BJ (cell line): ENCODE measurements at places on chromosomes 1 and 21.

DNA sequence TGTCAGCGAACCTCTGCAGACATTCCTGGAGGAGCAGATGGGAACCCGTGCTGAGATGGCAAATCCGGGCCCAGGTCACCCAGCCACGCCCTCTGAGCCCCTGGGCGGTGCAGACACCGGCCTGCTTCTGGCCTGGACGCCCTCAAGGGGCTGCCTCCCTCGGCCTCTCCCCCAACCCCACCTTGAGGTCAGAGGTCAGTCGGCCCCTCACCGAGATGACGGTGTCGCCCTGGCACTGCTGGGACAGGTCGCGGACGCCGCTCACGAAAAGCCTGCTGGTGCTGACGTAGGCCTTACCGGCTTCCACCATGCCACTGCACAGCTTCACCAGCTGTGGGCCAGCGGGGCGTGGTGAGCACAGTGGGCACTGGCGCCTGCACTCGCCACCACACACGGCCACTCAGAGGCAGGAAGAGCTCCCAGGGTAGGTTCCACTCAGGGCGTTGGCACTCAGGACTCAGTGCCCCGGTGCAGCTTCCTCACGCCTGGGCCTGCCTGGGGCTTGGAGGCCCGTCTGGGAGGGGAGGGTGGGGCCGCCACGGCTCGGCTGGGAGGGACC, 4.7 kb downstream of the ACAP3 start:
- DNase-seq = no peak

DNA sequence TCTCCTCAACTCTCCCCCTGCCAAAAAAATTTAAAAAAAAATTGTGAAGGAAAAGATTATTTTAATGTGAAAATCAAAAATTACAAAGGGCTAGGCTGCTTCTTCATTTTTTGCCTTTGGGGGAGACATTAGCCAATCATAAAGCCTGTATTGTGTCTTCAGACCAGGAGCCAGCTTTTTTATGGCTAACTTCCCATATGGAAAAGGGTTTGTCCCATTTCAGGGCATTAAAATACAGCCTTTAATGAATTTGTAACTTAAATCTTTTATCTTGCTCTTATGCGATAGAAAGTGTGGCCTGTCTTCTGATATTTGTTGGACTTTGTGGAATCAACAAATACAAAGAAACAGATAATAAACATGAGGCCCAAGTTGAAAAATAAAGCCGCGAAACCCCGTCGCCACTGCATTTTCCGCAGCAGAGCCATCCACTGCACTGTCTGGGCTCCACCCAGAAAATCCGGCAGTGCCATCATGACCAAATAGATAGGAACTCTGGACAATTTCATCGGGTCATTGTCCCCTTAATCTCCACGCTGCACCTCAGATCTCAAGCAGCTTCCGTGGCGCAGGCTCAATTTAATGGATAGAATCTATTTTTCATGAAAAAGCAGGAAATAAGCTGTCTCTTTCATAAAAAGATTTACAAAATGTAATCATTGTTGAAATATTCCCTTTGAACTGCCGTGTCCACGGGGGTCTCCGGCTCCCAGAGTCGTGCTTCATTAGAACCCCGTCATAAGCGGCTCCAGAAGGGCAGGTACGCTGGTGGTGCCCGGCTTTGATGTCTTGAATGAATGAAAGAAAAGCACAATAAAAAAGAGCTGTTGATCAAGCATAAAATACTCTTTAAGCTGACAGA, 277.6 kb downstream of the TM2D1 start:
- DNase-seq = no peak

DNA sequence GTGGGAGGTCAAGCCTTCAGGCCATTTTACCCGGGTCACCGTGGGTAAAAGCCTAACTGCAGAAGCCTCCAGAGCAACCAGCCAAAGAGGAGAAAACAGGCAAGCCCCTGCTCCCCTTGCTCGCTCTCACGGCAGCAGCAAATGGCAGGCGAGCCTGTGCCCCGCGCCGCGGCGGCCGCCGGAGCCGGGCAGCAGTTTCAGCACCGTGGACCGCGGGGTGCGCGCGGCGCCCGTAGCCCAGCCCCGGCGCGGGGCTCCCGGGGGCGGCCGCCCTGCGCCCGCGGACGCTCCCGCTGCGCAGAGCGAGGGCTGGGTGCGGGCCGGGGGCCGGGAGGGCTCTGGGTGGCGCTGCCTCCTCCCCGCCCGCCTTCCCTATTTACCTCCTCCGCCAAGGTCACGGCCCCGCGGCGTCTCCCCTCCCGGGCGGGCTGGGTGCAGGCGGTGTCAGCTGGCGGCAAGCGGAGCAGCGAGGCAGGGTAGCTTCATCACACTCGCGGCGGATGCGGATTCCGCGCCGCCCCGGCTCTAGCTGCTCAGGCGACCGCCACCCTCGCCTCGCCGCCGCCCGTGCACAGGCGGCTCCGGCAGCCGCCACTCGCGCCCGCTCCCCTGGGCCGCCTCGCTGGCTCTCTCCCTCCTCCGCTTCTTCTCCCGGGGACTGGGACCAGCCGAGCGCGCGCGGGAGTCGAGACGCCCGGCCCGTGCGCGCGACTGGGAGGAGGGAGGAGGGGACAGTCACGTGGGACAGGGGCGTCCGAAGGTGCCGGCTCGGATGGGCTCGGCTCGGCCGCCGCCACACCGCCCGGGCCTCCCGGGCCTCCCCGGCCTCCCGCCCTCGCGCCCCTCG, at the start of gene RGS7:
TSS of gene RGS7 (minus strand) at position 687 of the 847 bp plus-strand sequence.
- no peak for DNase-seq

- DNase-seq = no peak
Measured at GRCh38 chr1:60458111-60458510, 384.5 kb upstream of the C1orf87 start.

DNA sequence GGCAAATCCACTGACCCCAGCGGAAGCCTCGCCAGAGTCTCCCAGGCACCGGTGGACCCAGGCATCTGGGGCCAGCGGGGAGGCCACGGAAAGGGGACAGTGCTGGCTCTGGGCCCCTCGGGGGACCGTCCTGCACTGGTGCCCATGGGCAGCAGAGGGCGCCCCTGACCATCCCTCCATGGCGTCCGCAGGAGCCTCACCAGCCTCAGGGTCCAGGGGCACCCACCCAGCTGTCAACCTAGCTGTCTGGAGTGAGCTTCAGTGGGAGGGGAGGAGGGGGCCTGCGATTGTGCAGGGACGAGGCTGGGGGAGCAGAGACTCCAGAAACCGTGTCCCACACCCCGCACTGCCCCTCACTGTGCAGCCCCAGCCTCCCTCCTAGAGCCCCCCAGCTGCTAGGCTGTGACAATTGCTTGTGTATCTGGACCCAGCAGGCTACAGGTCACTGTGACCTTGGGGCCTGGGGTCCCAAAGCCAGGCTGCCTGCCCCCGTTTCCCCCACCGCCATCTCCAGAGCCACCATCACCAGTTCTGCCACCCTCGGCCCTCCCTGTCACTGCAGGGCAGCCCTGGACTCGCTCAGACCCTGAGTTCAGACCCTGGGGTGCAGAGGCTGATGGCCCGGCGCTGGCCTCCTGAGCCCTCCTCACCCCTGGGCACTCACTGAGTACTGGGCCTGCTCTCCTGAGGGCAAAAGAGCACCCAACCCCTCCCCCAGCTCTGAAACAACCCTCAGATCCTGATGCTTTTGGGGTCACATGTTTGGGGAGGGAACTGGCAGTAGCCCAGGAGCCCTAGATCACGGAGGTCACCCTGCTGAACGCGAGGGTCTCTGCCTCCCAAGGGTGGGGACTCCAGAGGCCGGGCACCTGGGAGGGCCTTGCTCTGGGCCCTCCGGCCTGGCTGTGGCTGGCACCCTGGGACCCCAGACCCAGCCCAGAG, 10.6 kb upstream of the COL6A1 start:
- DNase-seq = no peak

GRCh38 chr1:204074274-204075138, 1.6 kb downstream of the SOX13 start:
- no peak for DNase-seq

DNA sequence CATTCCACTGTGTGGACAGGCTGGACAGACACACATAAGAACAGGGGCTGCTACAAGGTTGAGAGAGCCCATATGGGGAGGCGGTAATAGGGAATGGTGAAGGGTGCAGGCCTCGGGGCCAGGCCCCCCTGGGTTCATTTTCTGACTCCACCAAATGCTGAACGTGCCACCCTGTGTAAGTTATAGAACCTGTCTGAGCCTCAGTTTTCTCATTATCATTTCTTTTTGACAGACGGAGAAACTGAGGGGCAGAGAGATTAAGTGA, 569.5 kb downstream of the PTPRU start:
- no peak for DNase-seq

DNA sequence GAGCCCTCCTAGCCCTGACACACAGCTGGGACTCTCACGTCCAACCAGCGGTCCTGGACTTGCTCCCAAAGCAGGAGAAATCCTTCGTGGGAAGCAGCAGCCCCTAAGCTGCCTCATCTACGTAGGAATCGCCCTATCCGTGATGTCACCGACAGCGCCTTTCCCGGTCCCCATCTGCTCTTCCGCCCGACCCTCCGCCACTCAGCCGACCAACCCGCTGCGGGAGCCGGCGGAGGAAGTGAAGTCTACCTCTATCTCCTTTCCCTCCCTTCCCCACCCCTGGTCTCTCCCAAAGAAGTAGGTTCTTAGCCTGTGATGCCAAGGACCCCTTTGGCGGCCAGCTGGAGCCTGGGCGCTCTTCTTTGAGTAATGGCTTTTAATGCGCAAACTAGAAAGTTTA, 272.1 kb downstream of the FAM72C start:
- no peak for DNase-seq

GRCh38 chr1:74419611-74420010, 92.8 kb downstream of the LRRC53 start:
- no peak for DNase-seq

- DNase-seq = no peak
Measured at GRCh38 chr1:58155418-58156123, 391.0 kb downstream of the OMA1 start.

- DNase-seq = no peak
Measured at GRCh38 chr1:94396356-94397010, 21.7 kb upstream of the ABCD3 start.
